ENCODE measurements at places on chromosomes 3 and 15.
A peak's percentile ranks its signal among the peaks of the same experiment; 100 is the strongest.

- peak; percentile 8 for DNase-seq
Measured at GRCh38 chr3:60010781-60011180, 961.0 kb upstream of the CFAP20DC start.

GRCh38 chr3:62631488-62631887 lies 243.7 kb downstream of the CADPS start:
- DNase-seq, result no peak

DNA sequence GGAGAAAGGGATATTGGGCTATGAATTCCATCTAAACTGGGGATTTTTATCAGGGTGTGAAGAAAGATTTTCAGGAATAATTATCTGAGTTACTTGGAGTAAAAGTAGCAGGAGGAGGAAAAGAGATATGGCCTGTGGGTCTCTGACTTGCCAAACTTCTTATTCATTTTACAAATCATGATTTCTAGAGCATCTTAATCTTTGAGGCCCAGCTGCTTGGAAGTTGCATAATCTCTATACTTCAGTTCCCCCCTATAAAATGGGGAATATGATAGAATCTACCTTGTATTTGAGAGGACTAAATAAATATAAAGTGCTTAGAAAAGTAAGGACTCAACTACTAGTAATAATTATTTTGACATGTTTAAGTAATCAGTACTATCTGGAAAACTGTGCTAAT lies 11.0 kb upstream of the GABPB1 start:
- DNase-seq, result no peak

GRCh38 chr15:29888646-29889045 lies 66.4 kb upstream of the TJP1 start:
- DNase-seq, result peak; percentile 12

DNA sequence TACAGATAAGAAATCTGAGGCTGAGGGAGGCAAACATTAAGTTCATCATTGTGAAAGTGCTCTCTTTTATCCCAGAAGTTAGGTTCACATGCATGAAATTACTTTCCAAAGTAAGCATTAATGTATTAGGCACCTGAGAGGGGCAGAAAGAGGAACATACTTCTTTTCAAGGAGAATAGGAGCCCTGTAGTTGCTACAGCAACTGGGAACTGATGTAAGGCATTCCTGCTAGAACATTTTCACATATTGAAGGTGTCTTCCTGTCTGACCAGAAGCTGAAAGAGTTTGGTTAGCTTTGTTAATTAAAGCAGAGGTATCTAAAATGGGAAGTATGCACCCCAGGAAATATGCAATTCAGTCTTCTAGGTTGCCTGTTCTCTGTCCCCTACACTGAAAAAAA lies 65.5 kb upstream of the ZBTB20 start:
- DNase-seq, result no peak

DNA sequence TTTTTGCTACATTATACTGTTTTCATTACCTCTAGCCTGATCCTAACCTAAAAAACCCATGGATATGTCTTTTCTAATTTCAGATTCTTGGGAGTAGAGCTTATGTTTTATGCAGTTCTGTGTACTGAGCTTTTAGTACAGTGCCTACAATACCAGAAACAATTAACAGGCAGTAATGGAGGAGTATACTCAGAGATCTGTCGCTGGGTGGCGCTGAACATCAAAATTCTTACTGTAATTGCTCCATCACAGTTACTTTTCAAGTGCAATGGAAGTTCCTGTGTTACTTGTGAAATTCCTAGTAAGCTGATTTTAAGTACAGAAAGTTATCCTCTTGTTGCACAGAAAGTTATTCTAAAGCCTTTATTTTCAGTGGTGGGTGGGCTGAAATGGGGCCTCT lies 66.9 kb downstream of the RNF13 start:
- peak; percentile 53 for DNase-seq

DNA sequence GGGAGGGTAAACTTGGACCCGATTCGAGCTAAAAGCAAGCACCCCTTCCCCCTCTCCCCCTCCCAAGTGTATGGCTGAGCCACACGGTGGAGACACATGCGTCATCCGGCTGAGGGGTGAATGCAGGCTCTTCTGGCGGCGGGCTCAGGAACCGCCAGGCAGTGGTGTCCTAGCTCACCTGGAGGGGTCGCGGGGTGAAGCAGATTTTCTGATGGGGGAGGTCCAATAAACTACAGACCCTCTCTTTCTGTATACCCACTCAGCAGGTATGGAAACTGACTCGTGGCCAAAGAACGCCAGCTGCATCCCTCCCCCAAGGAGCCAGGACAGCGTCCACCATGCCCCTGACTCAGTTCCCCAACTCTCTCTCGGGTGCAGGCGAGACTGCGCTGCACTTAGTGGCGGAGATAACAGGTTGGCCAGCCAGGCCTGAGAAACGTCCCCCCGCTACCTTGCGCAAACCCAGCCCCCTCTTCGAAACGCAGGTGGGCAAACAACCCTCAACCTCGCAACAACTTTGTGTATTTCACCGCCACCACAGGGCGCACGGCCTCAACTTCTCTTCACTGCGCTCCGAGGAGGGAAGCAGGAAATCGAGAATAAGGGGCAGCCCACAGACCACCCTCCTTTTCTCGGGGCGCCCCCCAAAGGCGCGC lies 1.3 kb downstream of the MAGI1 start:
- DNase-seq, result peak; percentile 42

GRCh38 chr15:68353421-68354135 lies 76.0 kb downstream of the FEM1B start:
- no peak for DNase-seq

GRCh38 chr3:71989165-71989564 lies 204.2 kb upstream of the PROK2 start:
- DNase-seq, result no peak

GRCh38 chr15:84684092-84684491 lies 26.1 kb upstream of the NMB start:
- peak; percentile 31 for DNase-seq

DNA sequence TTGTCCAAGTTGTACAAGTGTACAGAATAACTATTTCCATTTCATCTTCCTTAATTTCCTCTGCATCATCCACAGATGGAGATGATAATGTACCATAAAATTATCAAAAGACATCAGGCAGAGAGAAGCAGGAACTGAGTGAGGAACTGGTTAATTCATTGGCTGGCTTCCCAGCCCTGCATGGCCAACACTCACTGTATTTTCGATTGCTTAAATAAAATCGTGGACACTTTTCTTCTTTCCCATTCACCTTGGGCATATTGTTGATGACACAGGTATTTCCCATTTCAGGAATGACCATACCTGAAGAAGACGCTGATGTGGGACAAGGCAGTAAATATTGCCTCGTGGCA lies 144.2 kb upstream of the ABHD17C start:
- DNase-seq, result no peak

DNA sequence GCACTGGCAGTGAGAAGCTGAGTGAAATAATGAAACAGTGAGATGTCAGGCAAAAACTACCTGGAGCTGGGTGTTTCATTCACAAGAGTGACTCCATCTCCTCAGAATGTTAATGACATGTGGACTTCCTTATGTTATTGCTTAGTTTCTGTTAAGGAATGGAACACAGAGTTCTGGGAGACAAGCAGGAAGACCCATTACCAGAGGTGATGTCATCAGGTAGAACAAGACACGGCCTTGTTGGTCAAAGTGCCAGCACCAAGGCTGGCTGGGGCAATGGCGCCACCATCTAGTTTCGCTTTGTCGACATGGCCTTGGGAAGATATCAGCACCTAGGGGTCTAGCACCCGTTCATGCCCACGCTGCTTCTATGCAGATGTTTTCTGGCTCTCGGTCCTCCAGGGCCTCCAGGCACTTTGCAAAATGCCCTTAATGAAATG lies 252.2 kb downstream of the FAM43A start:
- no peak for DNase-seq

DNA sequence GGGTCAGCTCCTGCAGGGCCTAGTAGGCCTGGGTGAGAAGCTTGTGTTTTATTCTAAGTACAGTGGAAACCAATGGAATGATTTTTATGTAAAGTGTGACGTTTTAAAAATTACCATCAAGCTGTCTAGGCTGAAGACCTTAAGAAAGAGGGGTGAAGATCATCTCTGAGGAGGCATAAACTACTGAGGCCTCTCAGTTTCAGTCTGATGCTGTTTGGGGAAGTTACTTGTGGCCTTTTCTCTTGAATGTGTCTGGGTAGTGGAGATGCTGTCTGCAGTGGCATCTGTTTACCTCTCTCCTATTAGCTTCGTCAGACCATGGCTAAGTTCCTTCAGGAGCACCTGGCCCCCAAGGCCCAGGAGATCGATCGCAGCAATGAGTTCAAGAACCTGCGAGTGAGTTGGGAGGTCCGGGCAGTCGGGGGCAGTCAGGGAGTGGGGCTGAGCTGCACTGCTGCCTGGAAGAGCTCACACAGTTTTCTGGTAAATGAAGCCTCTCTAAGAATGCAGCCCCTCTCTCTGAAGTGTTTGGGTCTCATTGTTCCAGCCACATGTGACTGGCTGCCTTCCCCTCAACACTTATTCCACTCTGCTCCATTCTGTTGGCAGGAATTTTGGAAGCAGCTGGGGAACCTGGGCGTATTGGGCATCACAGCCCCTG lies 1.9 kb downstream of the IVD start:
- DNase-seq, result no peak

DNA sequence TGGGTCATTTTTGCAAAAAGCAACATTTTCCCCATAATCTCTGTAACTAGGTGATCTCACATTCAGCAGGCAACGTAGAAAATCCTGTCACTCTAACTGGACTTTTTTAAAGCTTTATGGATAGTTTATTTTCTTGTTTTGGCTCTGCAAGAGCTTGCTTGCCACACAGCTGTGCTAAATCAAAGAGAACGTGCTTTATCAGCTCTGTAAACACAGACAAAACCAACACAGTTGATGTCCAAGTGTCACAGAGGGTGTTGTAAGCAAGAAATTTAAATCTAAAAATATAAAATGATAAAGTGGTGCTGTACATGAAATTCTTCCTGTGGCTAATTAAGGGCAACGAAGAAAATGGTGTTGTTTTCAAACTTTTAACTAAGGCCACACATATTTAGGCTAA lies 97.5 kb upstream of the STAC start:
- DNase-seq, result no peak

DNA sequence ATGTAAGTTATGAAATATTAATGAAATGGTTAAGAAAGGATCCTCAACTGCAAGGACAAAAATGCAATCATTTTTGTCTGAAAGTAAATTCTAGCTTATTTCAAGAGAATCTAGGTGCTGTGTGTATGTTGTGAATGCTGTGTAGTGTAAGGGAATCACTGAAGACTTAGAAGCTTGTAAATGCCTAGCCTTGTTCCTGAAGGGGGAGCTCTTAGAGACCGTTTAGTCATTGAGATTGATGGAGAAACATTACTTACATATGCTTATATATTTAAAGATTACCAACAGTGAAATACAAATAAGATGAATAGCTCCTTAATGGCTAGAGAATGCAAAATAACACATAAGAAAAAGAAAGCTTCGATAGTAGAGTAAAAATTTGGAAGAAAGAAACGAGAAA lies 67.9 kb downstream of the CNTN4 start:
- DNase-seq, result peak; percentile 25

GRCh38 chr15:65771870-65772269 lies 20.2 kb downstream of the DENND4A start:
- DNase-seq, result no peak

GRCh38 chr3:149013726-149014125 lies 22.4 kb downstream of the GYG1 start:
- DNase-seq, result peak; percentile 71

DNA sequence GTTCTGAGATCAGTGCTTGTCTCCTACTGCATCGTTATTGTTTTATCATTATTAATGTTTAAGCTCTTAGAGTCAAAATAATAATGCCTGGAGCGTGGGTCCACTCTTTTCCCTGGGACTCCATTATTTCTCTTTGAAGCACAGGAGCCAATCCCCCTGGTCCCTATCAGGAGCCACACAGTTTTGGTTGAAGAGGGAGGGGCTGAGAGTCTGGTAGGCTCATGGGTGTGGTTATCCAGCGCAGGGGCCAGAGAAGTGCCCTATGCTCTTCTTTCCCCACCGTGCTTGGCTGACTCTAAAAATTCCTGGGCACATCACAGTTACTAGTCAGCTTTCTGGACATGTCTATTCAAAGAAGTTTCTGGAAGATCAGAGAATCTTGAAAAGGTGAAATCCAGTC lies 121.5 kb downstream of the DNAJB8 start:
- DNase-seq, result no peak

DNA sequence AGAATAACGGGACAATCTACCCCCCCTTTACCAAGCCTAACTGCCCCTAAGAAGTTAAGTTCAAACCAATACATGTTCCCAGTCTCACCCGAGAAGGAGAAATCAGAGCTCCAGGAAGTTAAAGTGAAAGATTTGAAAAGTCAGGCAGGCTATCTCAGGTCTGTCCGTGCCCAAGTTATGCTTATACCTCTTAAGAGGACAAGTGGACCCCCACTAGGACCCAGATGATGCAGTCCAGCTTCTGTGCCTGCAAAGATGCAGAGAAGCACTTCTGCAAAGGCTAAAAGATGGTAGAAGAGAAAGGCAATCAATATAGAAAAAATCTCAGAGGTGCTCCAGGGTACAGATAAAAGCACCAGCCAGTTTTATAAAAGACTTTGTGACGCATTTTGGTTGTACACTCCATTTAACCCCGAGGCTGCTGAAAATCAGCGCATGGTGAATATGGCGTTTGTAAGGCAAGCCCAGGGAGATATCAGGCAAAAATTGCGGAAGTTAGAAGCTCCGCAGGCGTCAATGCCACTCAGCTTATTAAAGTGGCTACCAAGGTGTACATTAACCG lies 9.8 kb upstream of the SLC9C1 start:
- no peak for DNase-seq

GRCh38 chr15:52005748-52006701 lies 13.0 kb upstream of the MAPK6 start:
- DNase-seq, result no peak

DNA sequence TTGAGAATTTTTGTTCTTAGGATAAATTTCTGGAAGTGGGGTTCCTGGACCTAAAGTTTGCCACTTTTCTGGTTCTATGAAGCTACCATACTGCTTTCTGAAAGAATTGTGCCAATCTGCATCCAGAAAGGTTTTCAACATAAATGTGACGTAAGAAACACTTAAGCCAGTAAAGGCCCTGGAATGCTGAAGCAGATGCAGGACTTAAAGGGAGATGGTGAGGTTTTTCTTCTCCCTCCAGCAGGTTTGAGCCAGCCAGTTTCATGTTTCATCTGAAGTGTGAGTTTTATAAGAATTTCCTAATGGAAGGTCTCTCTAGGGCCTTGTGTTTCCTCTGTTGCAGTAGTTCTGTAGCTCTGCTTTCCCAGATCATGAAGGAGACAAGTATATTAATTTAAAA lies 33.1 kb downstream of the ZNF592 start:
- DNase-seq, result no peak

Data from kidney glomerular epithelial cell (primary cell).